ENCODE measurements at places on chromosomes 2 and 18.

- no peak for DNase-seq
These were observed 155.5 kb downstream of the IKZF2 start for GRCh38 chr2:212995920-212996319.

DNA sequence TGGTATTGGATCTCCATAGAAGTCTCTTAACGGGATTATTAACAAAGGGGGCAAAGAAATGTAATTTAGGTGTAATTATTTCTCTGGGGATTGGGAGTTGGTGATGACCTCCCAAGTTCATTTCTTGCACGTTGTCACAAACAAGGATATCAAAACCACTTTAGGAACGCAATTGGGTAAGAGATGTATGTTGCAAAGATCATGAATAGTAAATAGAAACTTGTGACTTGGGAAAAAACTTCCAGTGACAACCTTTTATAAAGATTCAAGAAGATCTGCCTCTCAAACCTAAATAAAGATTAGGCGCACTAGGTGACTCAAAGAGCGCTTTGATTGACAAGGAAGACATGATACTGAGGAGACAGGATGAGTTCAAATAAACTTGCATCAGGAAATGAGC is 127.8 kb upstream of the TRIB2 start:
- no peak for DNase-seq

DNA sequence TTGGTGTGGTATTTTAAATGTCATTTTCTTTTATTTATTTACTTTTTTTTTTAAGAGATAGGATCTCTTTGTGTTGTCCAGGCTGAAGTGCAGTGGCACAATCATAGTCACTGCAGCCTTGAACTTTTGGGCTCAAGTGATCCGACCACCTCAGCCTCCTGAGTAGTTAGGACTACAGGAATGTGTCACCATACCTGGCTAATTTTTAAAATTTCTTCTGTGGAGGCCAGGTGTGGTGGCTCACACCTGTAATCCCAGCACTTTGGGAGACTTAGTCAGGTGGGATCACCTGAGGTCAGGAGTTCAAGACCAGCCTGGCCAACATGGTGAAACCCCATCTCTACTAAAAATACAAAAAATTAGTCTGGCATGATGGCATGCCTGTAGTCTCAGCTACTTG is 33.5 kb upstream of the ZNF512 start:
- DNase-seq: no peak

- no peak for DNase-seq
These were observed 24.0 kb downstream of the UNC50 start for GRCh38 chr2:98632351-98632750.

DNA sequence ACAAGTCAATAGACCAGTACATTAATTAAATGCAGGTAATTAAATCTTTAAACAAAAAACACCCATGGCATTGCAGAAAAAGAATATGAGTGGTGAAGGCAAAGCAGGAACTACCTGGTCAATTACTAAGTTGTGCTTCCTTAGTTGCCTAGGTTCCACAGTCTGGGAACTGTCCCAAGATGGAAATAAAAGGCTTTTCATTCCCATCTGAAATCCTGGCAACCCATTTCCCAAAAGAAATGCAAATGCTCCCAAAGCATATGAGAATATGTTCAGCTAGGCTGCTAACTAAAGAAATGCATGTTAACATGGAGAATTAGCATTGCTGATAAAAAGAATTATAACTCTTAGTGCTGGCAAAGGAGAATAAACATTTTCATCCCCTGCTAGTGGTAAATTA is 177.8 kb downstream of the TMEM163 start:
- no peak for DNase-seq

GRCh38 chr2:214856137-214856536 is 46.7 kb upstream of the BARD1 start:
- DNase-seq: no peak

DNA sequence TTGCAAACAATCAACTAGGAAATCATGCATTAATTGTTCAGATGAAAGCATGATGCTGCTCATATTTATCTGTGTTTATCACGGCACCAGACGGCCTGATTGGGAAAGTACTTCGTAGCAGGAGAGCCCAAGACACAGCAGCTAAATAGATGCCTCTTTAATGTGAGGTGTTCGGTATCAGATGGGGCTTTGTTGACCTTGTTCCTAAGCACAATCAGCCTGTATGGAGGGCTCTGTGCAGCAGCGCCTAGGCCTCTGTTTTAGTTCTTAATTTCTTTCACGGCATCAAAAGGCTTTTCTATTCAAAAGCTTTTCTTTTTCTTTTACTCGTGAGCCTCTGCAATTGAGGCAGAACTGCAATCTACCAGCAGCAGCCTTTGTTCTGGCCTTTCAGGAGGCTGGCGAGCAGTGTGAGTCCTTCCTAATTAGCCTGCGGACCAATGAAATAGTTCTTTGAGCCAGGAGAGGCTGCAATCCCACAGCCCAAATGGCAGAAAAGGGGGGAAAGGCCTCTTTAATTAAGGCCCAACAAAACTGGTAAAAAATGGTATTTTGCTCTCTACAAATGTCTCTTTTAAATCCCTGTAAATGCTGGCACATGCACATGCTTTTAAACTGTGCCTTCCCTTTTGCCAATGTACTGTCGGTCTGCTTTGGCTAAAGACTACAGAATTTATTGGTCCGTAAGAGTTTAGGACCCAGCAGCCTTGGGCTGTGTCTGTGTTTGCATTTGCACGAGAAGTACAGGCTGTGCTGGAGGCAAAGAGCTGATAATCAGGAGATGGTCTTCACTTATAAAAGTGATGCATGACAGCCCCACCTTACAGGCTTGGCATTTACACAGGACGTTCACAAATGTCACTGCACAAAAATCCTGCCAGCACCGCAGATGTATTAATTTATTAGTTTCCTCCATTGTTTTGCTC is 159.6 kb downstream of the RND3 start:
- no peak for DNase-seq

- no peak for DNase-seq
These were observed 224.5 kb downstream of the CYP26B1 start for GRCh38 chr2:71923143-71923525.

- DNase-seq: no peak
These were observed 137.9 kb upstream of the RAB12 start for GRCh38 chr18:8471372-8471771.

DNA sequence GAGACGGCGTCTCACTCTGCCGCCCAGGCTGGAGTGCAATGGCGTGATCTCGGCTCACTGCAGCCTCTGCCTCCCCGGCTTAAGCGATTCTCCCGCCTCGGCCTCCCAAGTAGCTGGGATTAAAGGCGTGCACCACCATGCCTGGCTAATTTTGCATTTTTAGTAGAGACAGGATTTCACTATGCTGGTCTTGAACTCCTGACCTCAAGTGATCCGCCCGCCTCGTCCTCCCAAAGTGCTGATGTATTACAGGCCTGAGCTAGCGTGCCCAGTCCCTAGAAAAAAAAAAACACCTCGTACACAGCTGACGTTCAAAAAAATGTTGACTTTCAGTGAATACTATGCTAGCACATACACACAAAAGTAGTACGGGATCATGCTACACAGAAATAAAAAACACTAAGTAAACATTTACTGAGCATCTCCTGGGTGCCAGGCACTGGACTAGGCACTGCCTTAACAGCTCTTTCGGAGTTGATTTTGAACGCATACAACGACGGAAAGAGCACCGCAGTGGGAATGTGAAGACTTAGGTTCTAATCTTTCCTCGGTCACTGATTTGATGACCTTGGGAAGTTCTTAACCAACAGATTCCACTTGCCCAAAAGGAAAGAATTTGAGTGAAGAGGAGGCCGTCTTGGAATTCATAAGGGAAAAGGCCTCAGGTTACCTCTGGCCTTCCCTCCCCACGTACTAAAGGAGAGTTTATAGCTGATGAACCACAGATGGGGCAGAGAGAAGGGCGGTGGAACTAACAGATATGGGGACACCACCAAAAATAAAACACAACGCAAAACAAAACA is 1.1 kb downstream of the DNAJC27 start:
- no peak for DNase-seq

DNA sequence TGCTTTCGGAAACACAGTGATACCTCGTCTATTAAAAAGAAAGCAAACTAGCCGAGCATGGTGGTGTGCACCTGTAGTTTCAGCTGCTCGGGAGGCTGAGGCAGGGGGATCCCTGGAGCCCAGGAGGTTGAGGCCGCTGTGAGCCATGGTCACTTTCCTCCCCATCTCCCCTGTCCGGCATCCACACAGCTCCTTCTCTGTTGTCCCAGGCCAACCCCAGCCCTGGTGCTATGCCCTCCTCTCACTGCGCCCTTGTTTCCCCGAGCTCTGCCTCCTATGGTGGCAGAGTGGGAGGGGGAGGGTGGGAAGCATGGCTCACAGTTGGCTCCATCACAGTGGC is 15.4 kb downstream of the RTP5 start:
- DNase-seq: no peak

GRCh38 chr18:79855147-79855933 is 57.6 kb downstream of the KCNG2 start:
- DNase-seq: peak; percentile 40

DNA sequence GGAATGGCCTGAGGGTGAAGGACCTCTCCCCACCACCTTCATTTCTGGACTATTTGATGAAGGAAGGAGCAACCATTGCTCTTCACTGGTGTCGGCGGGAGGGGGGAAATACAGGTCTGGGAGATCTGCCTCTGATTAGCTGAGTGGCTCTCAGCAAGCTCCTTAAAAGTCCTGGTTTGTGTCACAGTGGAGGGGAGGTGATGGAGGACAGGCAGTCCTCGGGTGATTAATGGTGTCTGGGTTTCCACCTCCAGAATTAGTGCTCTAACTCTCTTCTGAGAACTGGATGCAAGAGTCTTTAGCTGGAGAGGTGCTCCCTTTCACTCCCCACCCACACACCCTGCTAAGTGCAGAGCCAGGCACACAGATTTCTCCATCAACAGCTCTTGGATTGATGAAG is 83.2 kb downstream of the TTC32 start:
- no peak for DNase-seq

- DNase-seq: no peak
These were observed 8.4 kb downstream of the GPC1 start for GRCh38 chr2:240443891-240444301.

DNA sequence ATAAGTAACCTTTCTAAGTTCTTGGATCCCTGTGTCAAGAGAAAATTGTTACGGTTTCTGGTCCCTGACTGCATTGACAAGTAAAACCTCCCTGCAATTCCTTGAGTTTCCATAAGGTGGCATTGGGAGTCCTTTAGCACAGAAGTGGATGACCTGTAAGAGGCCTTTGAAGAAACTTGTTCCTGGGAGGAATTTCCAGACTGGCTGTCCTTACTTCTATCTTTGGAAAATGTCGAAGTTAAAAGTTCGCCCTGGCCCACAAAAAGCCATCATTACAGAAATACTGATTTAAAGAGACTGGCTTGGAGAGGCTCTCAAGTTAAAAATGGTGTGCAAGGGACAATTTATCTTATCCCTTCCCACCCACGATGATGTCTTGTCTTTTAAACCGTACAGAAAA is 218.4 kb downstream of the CDH20 start:
- no peak for DNase-seq

DNA sequence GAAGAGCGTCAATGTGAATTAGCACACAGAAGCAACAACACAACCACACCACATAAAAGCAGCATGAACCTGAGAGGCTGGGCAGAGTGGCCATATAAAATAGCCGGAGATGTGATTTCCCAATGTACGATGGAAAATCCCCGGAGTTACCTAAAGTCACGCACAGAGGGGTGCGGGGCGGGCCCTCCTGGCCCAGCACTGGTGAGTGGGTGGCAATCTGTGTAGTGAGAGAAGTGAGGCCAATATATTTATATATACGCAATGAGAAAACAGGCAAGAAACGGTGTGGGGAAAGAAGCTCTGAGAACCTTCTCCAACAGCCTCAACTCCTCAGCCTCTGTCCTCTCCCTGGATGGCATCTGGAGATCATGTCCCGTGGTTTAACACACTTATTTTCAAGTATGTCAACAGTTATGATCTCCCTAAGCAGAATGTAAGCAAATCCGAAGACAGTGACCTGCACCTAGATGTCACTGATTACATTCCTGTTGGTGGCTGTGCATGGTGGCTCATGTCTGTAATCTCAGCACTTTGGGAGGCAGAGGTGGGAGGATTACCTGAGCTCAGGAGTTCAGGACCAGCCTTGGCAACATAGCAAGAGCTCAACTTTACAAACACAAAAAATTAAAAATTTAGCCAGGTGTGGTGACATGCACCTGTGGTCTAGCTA is 41.6 kb downstream of the CRACDL start:
- peak; percentile 39 for DNase-seq

GRCh38 chr2:242075696-242076095 is 206.2 kb downstream of the RTP5 start:
- no peak for DNase-seq

GRCh38 chr2:163657281-163657656 is 78.5 kb downstream of the FIGN start:
- DNase-seq: no peak

All from type B pancreatic cell (in vitro differentiated cells).